ENCODE measurements at places on chromosomes 13 and 19.

DNA sequence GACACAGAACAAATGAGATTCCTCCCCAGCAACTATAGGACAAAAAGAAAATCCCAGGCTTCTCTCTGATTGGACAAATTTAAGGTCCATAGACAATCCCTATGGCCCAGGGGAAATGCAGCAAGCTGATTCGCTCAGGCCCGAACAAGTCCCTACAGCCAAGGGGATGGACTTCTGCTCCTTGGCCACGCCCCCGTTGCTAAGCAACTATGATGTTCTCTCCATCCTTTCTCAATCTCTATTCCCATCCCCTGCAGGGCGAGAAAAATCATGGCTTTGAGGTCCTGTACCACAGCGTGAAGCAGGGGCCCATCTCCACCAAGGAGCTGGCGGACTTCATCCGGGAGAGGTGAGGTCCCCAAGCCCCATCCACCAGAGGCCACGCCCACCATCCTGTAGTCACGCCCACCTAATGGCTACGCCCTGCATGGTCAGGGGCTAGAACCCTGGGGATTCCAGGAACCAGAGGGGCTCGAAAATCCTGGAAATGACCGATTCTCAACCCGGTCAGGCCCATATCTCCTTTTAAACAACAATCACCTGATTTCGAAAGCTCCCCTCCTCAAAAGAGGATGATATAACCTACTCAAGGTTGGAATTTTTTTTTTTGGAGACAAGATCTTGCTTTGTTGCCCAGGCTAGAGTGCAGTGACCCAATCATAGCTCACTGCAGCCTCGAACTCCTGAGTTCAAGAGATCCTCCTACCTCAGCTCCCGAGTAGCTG lies 11.4 kb downstream of the FCHO1 start:
- no peak for DNase-seq

GRCh38 chr13:74003374-74003773 lies 130.8 kb downstream of the KLF12 start:
- no peak for DNase-seq

GRCh38 chr19:7924651-7925170 lies 1.2 kb downstream of the CTXN1 start:
- no peak for DNase-seq

DNA sequence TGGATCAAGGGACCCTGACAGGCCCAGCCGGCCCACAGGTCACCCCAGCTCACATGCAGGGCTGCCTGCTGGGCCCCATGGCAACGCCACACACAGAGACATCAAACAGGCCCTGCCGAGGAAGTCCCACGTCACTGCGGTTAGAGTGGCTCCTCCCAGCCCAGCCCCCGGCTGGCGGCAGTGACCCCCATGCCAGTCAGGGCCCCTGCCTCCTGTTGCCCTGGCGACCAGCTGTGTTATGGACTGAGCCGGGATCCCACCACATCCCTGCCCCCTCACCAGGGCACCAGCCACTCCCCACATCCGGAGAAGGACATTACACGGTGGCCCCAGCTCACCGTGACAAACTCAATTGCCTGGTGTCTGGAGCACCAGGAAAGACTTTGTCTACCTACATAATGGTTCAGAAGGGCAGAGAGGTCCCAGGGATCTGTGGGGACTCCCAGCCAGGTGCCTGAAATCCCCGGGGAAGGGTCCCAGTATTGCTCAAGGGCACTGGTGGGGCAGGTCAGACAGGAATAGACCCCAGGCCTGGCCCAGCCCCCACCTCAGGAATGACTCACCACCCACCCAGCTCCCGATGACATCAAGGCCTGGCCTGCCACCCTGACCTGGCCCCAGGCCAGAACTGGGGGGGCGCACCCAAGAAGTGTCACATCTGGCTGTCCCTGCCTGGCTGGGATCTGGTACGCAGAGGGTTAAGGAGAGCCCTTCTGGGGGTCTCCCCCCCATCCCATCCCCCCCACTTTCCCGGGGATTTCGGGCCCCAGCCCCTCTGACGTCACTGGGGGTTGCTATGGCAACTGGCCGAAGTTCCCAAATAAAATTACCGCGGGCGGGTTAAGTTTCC lies 30.2 kb upstream of the NANOS3 start:
- peak; percentile 39 for DNase-seq

GRCh38 chr13:69879936-69880335 lies 227.7 kb upstream of the ATXN8OS start:
- no peak for DNase-seq

GRCh38 chr13:49620170-49620621 lies 8.1 kb upstream of the ARL11 start:
- no peak for DNase-seq

DNA sequence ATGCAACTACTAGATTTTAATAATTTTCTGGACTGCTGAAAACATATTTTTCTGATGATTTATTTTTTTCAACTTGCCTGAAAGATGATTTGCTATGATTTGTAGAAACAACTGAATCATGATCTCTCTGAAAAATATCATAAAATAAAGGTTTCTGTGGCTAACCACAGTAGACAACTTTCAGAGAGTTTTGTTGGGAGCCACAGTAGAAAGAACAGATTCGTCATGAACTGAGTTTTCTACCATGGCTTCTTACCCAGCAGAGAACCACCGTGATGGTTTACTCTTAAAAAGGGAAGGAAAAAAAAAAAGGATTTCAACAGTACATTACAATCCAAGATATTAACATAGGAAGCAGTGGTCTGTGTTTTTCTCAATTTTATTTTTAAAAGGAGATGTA lies 18.0 kb downstream of the ZAR1L start:
- no peak for DNase-seq

DNA sequence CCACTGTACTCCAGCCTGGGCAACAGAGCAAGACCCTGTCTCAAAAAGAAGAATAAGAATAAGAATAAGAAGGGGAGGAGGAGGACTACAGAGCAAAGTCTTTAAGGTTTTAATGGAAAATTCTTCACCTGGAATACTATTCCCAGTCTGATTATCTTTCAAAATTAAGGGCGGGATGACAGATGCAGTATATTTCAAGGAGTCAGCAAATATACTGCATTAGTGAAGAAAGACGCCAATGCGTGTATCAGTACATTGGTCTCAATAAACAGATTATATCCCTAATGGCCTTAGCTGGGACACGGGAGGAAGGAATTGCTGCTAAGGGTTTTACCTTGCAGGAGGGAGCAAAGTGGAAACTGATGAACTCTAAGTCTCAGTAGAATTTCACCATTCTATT lies 54.1 kb upstream of the PDCD5 start:
- no peak for DNase-seq

DNA sequence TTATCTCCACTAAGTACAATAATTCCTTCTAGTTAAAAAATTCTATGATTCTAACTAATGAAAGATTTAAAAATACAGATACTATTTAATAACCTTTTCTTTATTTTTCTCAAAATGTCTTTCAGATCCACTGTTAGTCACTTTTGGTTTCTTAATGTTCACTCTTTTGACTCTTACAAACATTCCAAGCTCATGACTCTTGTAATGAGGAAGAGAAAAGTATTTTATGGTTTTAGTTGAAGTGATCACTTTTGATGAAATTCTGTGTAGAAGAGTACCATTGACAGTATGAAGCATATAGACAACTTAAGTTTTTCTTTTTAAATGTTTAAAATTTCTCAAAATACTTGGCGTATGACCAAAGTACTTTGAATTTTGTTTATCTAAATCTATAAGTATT lies 27.8 kb downstream of the COG3 start:
- DNase-seq = no peak

DNA sequence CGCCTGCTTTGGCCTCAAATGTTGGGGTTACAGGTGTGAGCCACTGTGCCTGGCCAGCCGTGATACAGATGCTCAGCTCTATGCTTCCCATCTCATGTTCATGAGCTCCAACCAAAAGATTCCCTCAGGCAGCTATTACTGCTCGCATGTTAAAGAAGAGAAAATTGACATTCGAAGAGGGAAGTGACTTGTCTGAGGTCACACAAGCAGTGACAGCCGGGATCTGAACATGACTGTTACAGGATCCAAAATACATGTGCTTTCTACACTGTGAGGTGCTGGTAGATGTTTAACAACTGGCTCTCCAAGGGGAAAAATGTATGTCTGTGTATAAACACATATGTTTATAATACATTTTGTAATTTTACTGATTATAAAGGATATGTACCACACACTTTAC lies 11.3 kb downstream of the FPR1 start:
- DNase-seq = no peak

All from NCI-H2107 (cell line).